ENCODE measurements at places on chromosomes 4 and X. TPM values are rescaled to one million over a fixed set of nuclear protein-coding genes. Genes with fewer than 3 reads are reported as not detected.

Gene UGT2B11
- 0.29 TPM for total RNA-seq

Gene TMEM144
- total RNA-seq = 1.3 TPM

Gene TMEM165
- 53.0 TPM for total RNA-seq

Gene CXCL6
- 2.5 TPM for total RNA-seq

Gene TAB3
- 31.5 TPM for total RNA-seq

Gene TCP11X2
- total RNA-seq = not detected

Gene ARAP2
- 6.4 TPM for total RNA-seq

Gene MAGEB10
- total RNA-seq = not detected

Gene DUSP9
- 3.3 TPM for total RNA-seq

GRCh38 chrX:143648705-143649104 lies 12.8 kb upstream of the SLITRK4 start:
- no peak for DNase-seq

DNA sequence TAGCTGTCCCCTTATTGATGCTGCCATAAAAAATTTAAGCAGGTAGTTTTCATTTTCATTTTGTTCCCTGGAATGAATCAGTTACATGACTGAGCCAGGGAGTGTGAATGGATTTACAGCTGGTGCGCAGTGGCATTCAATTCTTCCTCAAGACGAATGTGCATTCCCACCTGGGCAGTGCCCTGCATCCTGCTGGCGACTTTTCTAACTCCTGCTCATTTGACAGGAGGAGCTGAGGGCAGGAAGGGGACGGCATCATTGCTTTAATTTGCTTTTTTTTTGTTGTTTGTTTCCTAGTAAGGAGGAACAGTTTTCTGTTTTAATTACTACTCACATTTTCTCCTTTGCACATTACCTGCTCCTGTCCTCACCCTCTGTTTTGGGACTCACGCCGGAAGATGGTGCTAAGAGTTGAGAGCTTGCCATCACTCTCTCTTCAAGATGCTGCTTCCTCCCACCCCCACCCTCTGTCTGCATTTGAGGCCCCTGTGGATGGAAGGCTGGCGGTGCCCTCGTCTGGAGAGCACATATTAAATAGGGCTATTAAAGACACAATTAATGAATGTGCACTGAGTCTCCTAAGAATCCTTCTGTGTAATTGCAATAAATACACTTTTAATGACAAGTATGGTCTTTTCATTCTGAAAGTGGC lies 35.8 kb downstream of the PSAPL1 start:
- no peak for DNase-seq

GRCh38 chrX:71859637-71860036 lies 51.0 kb upstream of the NHSL2 start:
- no peak for DNase-seq

DNA sequence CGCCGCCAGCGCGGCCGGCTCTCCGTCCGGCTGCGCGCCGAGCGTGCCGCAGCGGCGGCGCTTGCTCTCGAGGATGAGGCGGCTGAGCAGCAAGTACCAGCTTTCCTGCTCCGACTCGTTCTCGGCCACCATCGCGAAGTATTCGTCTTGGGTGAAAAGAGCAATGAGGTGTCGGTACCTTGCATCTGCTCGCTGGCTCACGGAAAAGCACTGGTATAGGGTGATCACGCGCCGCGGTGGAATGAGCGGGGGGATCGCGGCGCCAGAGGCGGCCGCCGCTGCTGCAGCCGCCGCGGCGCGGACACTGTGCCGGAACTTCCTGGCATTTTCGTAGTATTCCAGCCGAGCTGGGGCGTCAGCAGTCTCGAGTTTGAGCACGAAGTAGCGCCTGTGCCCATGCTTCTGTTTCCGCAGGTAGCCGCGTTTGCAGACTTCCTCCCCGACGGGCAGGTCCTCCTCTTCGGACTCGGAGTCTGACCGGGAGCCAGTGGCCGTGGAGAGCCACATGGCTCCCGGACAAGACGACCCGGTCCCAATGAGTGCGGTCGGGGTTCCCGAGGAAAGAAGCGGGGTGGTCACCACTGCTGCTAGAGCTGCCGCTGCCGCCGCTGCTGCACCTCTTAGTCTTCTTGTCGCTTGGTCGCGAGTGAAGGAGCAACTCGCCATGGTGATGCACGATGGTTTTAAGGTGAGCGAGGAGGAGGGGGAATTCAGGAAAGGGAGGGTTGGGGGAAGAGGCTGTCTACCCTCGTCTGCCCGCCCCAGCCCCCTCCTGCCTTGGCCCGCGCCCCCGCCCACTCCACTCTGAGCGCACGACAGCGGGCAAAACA lies 469 bp downstream of the IRS4 start:
- peak; percentile 48 for DNase-seq

DNA sequence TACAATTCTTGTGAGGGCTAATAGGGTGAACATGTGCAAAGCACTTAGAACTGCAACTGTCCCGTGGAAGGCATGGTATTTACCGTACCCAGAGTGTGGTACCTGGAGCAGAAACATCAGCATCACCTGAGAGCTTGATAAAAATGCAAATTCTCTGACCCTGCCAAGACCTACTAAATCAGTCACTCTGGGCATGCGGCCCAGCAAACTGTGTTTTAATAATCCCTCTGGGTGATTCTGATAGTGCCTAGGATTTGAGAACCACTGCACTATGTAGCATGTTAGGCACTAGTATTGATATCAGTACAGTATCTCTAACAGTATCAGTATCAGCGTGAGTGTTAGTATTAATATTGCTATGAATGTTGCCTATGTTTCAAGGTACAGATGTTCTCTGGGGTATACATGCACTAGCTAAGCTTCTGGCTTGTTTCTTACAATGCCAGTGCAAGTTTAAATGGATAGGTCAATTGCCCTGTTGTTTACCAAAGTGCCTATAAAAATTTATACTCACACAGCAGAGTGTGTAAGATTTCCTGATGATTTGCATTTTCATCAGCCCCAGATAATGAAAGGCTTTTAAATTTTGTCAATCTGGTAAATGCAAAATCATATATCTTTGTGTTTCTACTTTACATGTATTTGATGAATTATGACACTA lies 354.0 kb downstream of the HS3ST1 start:
- no peak for DNase-seq

DNA sequence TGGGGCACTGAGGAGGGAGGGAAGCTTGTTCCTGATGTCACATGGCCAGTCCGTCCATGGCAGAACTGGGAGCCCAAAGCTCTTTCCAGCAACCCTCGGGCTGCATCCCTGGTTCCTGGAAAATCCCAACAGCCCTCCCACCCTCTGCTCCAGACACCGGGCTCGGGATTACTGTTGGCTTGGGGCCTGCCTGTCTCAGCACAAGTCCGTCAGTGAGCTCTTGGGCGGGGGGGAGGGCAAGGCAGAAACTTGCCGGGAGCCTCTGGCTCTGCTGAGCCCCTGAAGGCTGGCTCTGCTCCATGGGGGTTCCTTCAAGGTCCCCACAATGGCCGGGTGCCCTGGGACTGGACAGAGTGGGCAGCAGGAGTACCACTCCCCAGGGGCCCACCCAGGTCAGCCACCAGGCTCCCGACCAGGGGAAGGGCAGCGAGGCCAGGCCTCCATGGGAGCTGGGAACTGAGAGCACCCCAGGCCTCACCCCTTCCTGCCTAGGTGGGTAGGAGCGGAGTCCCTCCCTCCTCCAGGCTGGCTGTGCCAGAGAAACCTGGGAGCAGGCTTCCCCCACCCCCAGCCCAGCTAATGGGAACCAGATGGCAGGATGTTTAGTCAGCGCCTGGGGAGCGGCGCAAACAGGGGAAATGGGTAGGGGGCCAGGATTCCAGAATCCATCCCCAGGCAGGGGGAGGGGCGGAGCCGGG lies 6.4 kb upstream of the HAUS7 start:
- DNase-seq = no peak

GRCh38 chrX:11770320-11770719 lies 12.3 kb downstream of the MSL3 start:
- no peak for DNase-seq

- no peak for DNase-seq
These were observed 14.7 kb downstream of the SMIM10L2A start for GRCh38 chrX:135436456-135436855.

GRCh38 chrX:38578167-38578566 lies 16.8 kb downstream of the TSPAN7 start:
- no peak for DNase-seq

GRCh38 chr4:8534129-8534528 lies 46.1 kb upstream of the GPR78 start:
- no peak for DNase-seq

DNA sequence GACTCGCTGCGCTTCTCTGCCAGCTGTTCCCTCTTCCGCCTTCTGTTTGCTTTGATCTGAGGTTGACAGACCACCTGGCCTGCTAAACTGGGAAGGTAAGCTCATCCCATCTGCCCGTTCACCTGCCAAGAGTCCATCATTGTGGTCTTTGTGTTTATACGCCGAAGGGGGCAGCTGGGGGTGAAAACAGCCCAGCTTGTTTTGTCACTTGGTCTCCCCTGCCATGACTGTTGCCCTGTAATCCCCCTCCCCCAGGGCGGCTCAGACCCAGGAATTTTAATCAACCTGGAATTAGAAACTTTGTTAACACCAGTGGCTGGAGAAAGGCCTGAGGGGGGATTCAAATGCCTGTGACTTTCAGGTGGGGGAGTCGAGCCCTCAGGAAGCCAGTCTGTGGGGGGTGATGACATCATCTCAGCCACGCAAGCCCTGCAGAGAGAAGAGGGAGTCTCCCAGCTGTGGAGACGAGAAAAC lies 333.3 kb downstream of the BCOR start:
- DNase-seq = no peak

DNA sequence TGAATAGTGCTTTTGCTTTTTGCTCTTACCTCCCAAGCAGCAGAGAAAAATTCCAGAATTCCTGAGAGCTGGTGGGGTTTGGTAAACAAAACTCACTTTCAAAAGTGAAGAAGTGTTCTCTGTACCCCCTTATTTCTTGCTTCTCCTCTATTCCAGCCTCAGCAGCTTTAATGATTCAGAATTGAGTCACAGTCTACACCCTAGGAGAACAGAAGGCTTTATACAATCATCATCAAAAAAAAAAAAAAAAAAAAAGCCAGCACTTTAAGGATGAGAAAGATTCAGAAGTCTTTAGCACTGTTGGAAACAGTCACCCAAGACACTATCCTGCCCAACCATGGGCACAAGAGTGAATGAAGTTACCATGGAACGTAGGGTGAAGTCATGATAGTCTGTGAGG lies 1583.1 kb upstream of the PCDH10 start:
- no peak for DNase-seq

- DNase-seq = no peak
These were observed 45.8 kb downstream of the DCLK2 start for GRCh38 chr4:150123796-150124677.

DNA sequence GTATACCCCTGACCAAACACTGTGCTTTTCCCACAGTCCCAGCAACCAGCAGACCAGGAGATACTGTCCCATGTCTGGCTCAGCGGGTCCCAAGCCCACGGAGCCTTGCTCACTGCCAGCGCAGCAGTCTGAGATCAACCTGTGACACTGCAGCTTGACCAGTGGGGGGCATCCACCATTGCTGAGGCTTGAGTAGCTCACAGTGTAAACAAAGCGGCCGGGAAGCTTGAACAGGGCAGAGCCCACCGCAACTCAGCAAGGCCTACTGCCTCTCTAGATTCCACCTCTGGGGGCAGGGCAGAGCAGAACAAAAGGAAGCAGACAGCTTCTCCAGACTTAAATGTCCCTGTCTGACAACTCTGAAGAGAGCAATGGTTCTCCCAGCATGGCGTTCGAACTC lies 58.1 kb downstream of the SLC10A6 start:
- no peak for DNase-seq

DNA sequence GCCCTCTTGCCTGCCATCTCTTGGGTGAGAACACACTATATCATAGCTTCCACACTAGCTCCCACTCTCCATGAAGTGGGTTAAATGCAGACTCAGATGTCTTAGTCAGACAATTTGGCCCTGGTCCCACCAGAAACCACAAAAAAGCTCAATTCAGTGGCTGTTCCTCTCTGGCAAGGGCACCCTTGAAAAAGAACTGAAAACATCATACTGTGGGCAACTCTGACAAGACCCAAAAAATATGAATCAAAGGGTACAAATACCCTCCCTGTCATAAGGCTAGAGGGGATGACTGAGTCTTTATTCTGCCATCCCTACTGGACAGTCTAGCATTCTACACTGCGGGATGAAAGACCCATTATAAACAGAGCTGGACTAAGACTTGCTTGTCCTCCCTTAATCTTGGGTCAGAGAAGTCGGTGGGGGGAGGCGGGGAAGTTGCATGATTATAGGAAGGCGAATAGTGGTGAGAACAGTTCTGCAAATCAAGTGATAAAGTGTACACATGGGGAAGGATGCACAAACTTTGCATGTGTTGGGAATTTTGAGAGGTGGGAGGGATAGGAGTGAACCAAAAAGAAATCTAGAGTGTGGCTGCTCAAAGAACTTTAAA lies 172.1 kb downstream of the OPHN1 start:
- no peak for DNase-seq

DNA sequence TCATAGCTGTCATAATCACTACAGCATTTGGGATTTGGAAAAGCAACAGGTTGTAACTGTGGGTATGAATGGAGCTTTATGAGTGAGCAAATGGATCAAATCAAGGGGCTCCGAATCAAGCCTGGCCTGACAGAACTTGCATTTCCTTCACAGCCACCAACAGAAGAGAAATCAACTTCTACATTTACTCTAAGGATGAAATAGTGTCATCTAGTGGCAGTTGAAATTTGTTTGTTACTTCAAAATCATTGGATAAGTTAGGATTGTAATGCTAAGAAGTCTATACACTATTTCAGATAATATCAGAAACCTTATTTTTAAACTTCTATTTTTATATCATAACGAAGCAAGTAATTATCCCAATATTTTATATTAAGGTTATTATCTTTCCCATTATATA lies 10.7 kb upstream of the WDR17 start:
- no peak for DNase-seq

DNA sequence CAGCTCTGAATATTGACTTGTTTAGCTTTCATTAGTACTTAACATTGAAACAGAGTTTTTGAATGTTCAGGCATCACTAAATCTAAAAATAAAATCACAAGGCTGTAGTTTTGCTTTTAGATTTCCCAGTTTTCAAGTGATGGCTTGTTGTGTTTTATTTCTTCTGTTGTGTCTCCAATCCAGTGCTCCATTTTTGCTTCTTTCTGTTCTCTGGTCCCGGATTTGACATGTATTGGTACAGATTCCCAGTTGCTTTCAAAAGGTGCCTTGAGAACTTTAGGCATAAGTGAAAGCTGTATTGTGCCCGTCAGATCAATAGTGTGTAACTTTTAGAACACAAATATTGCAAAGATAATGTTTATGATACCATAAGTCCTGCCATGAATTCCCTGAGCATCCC lies 53.2 kb downstream of the ARHGAP10 start:
- no peak for DNase-seq
